Hair follicular keratinocyte (primary cell): ENCODE measurements at places on chromosomes 16 and 17. TPM values are rescaled to one million over a fixed set of nuclear protein-coding genes. Genes with fewer than 3 reads are reported as not detected.

Gene CSH1
- 0.08 TPM in 1 of 2 replicates, not detected in the other for total RNA-seq

Gene MYCBPAP
- total RNA-seq = 0.62 and 1.6 TPM in 2 replicates

Gene SCARF1
- 0.16 TPM in 1 of 2 replicates, not detected in the other for total RNA-seq

Gene VAT1L
- not detected in 2 replicates for total RNA-seq

Gene KRTAP2-2
- total RNA-seq = not detected in 2 replicates
